Activated CD4-positive, alpha-beta T cell treated with anti-CD3 and anti-CD28 coated beads, Interleukin-2, Interleukin-4, amounts not matched to agents 100 ng/mL and 50 ng/mL, durations not matched to agents 16 hours and 8 hours (primary cell): ENCODE measurements at places on chromosomes 4 and X.

DNA sequence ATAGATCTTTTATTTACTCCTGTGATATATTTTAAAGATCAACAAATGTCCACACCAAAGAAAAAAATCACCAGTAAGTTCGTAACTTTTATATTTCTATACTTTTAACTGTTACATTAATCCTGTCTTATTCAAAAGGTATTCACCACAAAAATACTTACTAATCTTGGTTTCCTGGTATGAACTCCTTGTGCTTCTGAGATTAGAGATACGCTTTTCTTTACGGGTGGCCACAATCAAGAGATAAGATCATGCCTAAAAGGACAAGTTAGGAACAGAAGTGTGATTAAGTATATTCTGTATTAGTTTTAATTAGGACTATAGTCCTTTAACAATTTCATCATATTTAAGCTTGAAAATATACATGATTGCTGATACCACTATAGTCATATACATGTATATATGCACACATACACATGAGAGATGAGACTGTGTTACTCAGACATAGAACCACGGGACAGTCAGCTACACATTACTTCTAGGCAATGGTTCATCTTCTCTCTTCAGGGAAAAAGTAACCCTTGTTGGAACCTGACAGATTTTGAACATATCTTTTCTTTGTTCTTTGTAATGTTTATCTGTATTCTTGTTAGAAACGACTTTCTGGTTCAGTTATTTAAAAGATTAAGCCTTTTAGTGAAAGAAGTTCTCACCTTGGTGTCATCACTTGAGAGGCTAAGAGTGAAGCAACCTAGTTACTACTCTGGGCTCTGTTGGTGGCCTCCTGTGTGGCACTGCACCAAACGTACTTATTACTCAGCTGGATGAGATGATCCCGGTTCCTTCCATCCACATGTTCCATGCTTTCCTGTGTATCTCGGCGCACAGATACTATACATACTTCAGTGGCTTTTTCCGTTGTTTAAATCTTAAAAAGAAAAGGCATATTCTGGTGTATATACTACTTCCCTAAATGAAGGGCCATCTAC is 146.1 kb downstream of the CBR4 start:
- peak; percentile 41 for DNase-seq

- peak; percentile 37 for DNase-seq
Observed at GRCh38 chr4:6278801-6279197, 9.1 kb downstream of the WFS1 start.

GRCh38 chr4:143712155-143712550 is 11.7 kb upstream of the FREM3 start:
- DNase-seq, result no peak

- DNase-seq, result no peak
Observed at GRCh38 chr4:2819244-2820215, 24.1 kb upstream of the ADD1 start.

DNA sequence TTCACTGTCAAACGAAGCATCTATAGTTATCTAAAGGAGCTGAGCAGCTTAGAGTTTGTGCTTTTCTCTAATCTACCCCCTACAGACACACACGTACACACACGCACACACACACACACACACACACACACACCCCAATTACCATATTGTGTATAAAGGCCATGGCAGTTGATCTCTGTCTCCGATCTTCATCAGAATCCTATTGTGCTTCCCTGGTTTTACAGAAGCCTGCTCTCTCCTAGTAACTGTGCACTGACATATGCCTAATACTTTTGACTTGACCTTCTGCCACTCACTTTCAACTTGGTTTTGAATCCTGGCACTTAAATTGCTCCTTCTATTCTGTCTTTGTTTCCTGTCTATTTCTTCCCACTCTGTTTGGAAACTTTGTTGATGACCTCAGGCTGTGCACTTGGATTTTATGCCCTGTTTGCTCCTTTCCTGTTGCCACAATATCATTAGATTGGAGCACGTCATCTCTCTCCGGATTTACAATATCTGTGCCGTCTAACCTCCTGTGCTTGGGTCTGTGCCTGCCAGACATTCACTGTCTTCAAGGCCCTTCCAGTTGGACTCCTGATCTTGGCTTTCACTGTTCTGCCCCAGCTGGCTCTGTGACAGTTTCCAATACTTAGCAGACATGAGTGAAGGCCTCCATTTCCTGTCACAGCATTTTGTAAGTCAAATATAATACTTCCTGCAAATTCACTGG is 928.1 kb downstream of the FAT4 start:
- no peak for DNase-seq

GRCh38 chr4:80189956-80190677 is 7.2 kb upstream of the PRDM8 start:
- DNase-seq, result no peak

- DNase-seq, result no peak
Observed at GRCh38 chrX:14843666-14844065, 29.2 kb downstream of the FANCB start.
